Stimulated activated CD8-positive, alpha-beta memory T cell treated with anti-CD3 and anti-CD28 coated beads, Interleukin-7, amount 100 ng/mL, for 1 hour (primary cell): ENCODE measurements at places on chromosomes 3 and 15.
A peak's percentile ranks its signal among the peaks of the same experiment; 100 is the strongest.

GRCh38 chr15:90222547-90222946, 11.2 kb downstream of the CIB1 start:
- DNase-seq = no peak

DNA sequence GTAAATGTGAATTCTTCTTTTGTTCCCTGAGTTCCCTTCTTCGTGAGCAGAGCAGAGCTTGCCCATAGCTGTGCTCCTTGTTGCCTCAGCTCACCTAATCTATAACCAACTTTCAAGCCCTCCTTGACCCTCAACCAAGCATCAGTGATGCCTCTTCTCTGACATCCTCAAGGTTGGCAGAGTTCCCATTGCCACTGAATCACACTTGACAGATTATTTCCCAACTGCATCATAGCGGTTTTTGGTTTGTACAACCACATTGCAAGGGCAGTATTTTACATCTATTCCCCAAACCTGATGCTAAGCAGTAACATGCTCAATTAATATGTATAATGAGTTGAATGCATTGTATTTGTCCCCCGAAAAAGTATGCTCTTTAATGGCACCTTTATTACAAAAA, 133.0 kb upstream of the SNTN start:
- no peak for DNase-seq

DNA sequence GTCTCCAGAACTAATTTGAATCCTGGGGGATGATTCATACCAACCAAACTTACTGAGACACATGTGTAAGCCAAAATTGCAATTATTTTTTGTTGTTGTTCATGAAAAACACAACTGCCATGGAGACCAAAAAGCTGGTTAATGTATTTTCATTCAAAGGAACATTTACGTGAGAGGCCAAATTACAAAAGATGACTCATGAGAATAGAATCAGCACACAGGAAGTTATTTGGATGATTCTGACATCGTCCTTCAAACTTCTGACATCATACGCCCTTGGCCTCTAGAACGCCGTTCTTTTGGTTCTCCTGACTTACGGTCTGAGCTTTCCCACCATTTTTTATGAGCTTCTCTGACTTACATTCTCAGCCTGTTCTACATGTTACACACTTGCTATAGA, 3.0 kb upstream of the ZNF280D start:
- DNase-seq = no peak

DNA sequence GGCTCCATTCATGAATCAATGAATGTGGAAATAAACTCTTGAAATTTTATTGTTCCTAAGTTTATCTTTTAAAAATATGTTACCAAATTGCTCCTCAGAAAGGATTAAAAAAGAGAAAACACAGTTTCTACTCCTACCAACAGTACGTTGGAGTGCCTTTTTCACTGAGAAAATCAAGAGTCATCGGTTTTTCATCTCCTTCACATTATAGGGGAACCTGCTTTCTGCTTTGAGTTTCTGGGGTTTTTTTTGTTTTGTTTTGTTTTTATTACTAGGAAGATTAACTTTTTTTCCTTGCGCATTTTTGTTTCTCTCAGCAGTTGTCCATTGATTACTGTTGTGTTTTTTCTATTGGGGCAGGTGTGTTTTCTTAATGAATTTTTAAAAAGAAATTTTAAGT, 3.5 kb downstream of the ARL13B start:
- no peak for DNase-seq

- no peak for DNase-seq
These were observed 4.3 kb downstream of the SELENOT start for GRCh38 chr3:150607267-150608065.

GRCh38 chr3:183911763-183912506, 27.3 kb upstream of the PARL start:
- DNase-seq = no peak

GRCh38 chr3:64266983-64267382, 41.7 kb upstream of the PRICKLE2 start:
- no peak for DNase-seq

- no peak for DNase-seq
These were observed 1083.9 kb downstream of the DIPK2A start for GRCh38 chr3:145055375-145056076.

GRCh38 chr3:184946917-184947316, 135.0 kb downstream of the VPS8 start:
- DNase-seq = no peak

DNA sequence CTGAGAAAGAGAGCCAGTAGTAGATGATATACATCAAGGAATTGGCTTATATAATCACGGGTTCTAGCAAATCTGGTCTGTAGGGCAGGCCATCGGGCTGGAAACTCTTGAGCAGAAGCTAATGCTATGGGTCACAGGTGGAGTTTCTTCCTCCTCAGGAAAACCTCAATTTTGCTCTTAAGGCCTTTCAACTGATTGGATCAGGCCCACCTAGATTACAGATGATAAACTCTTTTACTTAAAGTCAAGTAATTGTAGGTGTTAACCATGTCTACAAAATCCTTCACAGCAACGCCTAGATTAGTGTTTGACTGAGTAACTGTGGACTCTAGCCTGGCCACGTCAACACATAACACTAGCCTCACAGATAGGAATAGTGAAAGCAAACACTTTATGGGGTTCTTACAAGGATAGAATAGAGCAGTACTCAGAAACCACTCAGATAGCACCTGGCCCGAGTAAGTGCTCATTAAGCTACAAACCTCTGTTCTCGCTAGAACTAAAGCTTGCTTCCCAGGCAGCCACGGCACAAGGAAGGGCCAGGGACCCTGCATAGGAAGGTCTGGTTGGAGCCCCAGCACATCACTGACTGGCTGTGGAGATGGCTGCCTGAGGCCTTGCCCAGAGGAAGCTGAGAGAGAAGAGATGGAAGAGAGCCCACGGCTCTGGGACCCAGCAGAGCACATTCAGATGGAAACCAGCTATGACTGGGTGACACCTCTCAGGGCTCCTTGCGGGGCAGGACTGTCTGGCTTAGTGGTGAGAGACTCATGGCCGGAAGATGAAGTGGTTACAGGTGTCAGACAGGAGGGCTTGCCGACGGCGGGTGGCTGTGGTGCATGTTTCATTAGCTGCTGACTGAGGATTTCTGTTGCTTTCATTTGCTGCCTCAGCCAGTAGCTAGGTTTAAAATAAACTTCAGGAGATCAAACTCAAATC, 202.5 kb upstream of the TLE3 start:
- peak; percentile 57 for DNase-seq

- no peak for DNase-seq
These were observed 289.6 kb downstream of the EFHB start for GRCh38 chr3:19644405-19644804.

DNA sequence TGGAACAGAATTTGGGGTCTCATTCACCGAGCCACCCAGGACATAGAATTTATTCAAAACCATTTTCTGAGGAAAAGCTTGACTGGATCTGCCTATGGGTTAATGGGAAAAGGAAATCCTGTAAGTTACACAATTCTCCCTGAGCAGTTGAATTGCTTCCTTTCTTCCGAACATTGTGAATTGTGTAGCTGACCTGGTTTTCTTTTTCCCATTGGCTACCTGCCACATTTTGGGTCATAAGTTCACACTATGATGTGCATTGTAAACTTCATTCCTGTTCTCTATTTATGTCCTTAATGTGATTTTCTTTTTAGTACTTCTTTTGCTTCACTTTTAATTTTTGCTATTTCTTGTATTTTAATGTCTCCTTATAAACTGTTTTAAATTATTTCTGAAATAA, 386.0 kb upstream of the LRRC3B start:
- DNase-seq = no peak

DNA sequence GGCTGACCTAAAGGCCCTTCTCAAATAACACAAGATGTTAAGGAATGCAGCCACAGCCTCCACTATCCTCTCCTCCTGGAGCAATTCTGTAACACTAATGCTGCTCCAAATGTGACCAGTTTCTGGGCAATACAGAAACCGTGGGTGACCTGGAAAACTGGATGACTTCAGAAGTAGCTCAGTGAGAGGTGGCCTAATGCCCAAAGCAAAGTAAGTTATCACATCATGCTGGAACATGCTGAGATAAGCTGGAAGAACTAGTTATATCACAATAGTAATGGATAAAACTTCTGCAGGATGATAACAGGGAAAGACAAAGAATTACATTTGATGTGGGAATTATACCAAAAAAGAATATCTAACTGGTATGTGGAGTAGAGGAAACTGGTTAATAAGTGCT, 72.0 kb downstream of the DHX30 start:
- no peak for DNase-seq
